ENCODE measurements at places on chromosomes 4 and X.

- no peaks in the 10 kb centered on the region for H3K4me1 ChIP-seq
- no peak for DNase-seq
- H3K27ac ChIP-seq, result no peak overlapping the region
- no peaks in the 10 kb centered on the region for H3K36me3 ChIP-seq
- H3K4me3 ChIP-seq, result no peak overlapping the region
These were observed 45.6 kb downstream of the EPHA5 start for GRCh38 chr4:65624651-65625050.

GRCh38 chr4:37905533-37906169, 14.8 kb downstream of the TBC1D1 start:
- H3K27me3 ChIP-seq, result no peaks in the 10 kb centered on the region
- no peaks in the 10 kb centered on the region for H3K4me1 ChIP-seq
- no peak overlapping the region for H3K4me3 ChIP-seq
- no peak for DNase-seq
- H3K36me3 ChIP-seq, result no peaks in the 10 kb centered on the region

GRCh38 chrX:110041980-110042379, 39.1 kb downstream of the TMEM164 start:
- H3K27ac ChIP-seq, result no peak overlapping the region
- no peaks in the 10 kb centered on the region for H3K27me3 ChIP-seq
- H3K4me1 ChIP-seq, result no peaks in the 10 kb centered on the region
- no peaks in the 10 kb centered on the region for H3K36me3 ChIP-seq
- no peak overlapping the region for H3K4me3 ChIP-seq

DNA sequence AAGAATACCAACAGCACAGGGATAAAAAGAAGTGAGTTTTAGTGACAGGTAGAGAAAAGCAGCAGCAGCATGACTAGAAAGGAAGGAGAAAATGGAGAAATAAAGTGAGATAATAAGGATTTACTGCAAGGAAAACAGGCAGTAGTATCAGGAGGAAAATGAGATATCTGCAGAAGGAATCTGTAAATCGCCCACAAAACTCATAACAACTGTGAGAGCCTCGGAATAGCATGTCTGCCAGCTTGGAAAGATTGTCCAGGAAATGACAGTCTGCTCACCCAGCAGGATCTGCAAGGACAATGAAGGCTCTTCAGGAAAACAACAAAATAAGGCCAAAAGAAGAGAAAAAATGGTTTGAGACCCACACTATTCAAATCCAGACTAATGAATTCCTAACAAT, 47.4 kb downstream of the CXXC4 start:
- H3K4me1 ChIP-seq, result no peaks in the 10 kb centered on the region
- no peaks in the 10 kb centered on the region for H3K27me3 ChIP-seq
- no peak for DNase-seq
- no peak overlapping the region for H3K27ac ChIP-seq
- H3K36me3 ChIP-seq, result no peaks in the 10 kb centered on the region

- no peaks in the 10 kb centered on the region for H3K27me3 ChIP-seq
- H3K4me3 ChIP-seq, result no peak overlapping the region
- H3K27ac ChIP-seq, result no peak overlapping the region
- H3K36me3 ChIP-seq, result no peaks in the 10 kb centered on the region
- H3K4me1 ChIP-seq, result no peaks in the 10 kb centered on the region
These were observed 15.7 kb upstream of the ODAM start for GRCh38 chr4:70179811-70180210.

DNA sequence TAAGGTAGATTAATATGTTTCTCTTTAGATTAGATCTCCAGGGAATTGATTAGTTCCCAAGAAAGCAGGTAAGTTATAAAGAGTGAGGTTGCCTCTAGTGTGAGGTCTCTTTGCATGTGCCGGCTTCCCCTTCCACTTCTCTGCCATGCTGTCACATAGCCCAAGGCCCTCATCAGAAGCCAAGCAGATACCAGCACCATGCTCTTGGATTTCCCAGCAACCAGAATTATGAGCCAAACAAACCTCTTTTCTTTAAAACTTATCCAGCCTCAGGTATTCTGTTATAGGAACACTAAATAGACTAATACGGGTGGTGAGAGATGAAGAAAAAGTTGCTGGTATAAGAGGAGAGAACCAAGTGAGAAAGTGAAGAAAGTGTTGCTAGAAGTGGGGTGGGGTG, 15.1 kb downstream of the ANKRD50 start:
- no peak overlapping the region for H3K4me3 ChIP-seq
- no peaks in the 10 kb centered on the region for H3K36me3 ChIP-seq
- no peak overlapping the region for H3K27ac ChIP-seq
- H3K4me1 ChIP-seq, result no peaks in the 10 kb centered on the region

GRCh38 chr4:101205916-101206315, 141.4 kb downstream of the PPP3CA start:
- H3K36me3 ChIP-seq, result no peaks in the 10 kb centered on the region
- no peak for DNase-seq
- H3K27ac ChIP-seq, result no peak overlapping the region
- no peaks in the 10 kb centered on the region for H3K4me1 ChIP-seq
- no peak overlapping the region for H3K4me3 ChIP-seq
- H3K27me3 ChIP-seq, result no peaks in the 10 kb centered on the region

- no peak overlapping the region for H3K4me3 ChIP-seq
- H3K4me1 ChIP-seq, result no peaks in the 10 kb centered on the region
- H3K27me3 ChIP-seq, result peaks cover 44% of the 10 kb centered on the region
- DNase-seq, result no peak
- no peak overlapping the region for H3K27ac ChIP-seq
- no peaks in the 10 kb centered on the region for H3K36me3 ChIP-seq
These were observed 32.7 kb downstream of the TMSB4X start for GRCh38 chrX:13007519-13008188.

DNA sequence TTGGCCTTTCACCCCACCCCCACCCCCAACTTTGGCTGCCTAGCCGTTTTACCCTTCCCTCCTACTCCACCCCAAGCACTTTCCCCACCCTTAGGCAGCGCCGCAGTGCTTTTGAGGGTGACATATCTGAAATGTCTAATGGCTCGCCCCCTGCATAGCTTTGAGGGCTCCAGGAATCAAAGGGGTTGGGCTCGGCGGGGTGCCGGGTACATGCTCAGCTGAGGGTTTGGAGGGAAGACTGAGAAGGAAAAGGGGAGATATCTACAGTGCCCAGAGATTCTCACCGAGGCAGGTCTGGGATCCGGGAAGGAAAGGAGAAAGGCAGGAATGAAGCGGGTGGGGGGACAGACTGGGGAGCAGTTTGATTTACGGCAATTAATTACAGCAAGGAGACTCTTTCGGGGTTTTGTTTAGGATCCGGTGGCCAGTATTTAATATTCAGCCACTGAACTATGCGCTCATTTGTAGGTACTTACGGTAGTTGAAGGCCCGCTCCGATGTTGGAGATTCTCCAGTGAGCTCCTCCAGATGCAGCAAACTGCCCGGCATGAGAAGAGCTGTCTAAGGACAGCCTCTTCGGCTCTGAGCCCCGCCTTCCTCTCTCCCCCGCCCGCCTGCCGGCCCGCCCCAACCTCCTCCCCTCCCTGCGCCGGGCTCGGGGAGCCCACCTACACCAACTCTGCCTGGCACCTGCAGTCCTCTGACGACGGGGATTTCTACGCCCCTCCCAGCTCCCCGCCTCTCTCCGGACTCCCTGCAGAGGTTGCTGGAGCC, at the start of gene IGSF1:
Gene IGSF1 (minus strand): TSS at position 569 of the 774 bp plus-strand sequence. CDS start 2,632 bp downstream, outside the sequence.
- H3K4me3 ChIP-seq, result peak within 1 kb of the TSS; percentile 15
- H3K36me3 ChIP-seq, result no peaks in the 10 kb centered on the region
- H3K27me3 ChIP-seq, result no peaks in the 10 kb centered on the region
- no peaks in the 10 kb centered on the region for H3K4me1 ChIP-seq
- DNase-seq, result no peak
- H3K27ac ChIP-seq, result no peak within 1 kb of the TSS
